ENCODE measurements at places on chromosomes 5 and 9.

GRCh38 chr5:60463179-60463868 is 236.6 kb downstream of the DEPDC1B start:
- peak; percentile 26 for DNase-seq

DNA sequence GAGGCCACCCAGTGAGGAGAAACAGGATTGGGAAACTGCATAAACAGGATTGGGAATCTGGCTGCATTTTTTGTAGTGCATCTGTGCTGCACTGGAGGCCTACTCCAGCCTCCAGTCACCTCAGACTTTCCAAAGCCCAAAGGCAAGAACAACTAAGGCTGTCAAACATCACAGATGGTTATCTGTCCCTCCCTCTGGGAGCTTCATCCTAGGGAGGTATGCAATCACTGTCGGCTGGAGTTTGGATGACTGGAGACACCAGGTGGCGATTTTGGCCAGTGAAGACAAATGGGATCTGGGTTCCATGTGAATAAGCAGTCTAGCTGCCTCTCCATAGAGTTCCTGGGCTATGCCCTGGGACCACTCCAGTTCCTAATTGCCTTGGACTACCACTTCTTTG is 9.3 kb upstream of the SPINK13 start:
- no peak for DNase-seq

DNA sequence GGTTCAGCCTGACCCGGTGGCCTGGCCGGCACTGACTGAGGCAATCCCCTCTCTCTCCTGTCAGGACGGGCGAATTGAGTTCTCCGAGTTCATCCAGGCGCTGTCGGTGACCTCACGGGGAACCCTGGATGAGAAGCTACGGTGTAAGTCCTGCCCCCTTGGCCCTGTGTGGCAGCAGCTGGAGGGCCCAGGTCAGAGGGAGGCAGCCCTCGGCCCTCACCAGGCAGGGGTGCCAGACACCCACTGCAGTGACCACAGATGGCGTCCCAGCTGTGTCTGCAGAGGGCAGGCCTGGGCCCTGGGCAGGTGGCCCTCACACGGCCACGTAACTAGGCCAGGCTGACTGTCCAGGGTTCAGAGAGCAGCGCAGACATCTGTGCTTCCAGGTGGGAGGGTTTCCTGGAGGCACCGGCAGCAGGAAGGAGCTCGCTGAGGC is 45.9 kb upstream of the HMCN2 start:
- DNase-seq = no peak

GRCh38 chr9:121556580-121556979 is 56.9 kb upstream of the GGTA1 start:
- DNase-seq = no peak

GRCh38 chr9:129351058-129351641 is 173.1 kb upstream of the IER5L start:
- no peak for DNase-seq

GRCh38 chr9:123883634-123884033 is 46.3 kb downstream of the DENND1A start:
- DNase-seq = no peak

DNA sequence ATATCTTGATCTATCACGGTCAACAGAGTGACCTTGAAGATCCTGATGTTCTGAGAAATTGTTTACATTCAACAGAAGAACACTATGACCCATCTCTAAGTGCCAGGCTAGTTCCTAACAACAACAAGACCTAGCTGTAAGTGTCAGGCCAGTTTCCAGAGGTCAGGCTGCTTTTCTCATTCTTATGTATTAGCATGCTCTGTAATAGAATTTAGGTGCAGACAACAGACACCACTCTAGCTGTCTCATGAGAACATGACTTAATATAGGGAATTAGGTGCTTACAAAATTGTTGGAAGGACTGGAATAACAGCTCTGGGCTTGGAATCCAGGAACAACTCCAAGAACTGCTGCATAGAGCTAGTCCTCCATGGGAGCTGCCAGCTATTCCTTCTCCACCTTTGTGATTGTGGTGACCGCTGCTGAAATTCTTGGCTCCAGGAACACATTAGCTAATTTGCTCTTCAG is 138.7 kb downstream of the SNX18 start:
- no peak for DNase-seq

- no peak for DNase-seq
Measured at GRCh38 chr5:134099939-134100282, 14.6 kb upstream of the TCF7 start.

GRCh38 chr5:91635950-91636734 is 253.0 kb upstream of the ARRDC3 start:
- no peak for DNase-seq

- no peak for DNase-seq
Measured at GRCh38 chr9:133708246-133709014, 29.7 kb downstream of the SARDH start.

- DNase-seq = no peak
Measured at GRCh38 chr5:181189962-181190710, 14.9 kb downstream of the TRIM7 start.

- peak; percentile 70 for DNase-seq
Measured at GRCh38 chr5:91928754-91929521, 545.8 kb upstream of the ARRDC3 start.

DNA sequence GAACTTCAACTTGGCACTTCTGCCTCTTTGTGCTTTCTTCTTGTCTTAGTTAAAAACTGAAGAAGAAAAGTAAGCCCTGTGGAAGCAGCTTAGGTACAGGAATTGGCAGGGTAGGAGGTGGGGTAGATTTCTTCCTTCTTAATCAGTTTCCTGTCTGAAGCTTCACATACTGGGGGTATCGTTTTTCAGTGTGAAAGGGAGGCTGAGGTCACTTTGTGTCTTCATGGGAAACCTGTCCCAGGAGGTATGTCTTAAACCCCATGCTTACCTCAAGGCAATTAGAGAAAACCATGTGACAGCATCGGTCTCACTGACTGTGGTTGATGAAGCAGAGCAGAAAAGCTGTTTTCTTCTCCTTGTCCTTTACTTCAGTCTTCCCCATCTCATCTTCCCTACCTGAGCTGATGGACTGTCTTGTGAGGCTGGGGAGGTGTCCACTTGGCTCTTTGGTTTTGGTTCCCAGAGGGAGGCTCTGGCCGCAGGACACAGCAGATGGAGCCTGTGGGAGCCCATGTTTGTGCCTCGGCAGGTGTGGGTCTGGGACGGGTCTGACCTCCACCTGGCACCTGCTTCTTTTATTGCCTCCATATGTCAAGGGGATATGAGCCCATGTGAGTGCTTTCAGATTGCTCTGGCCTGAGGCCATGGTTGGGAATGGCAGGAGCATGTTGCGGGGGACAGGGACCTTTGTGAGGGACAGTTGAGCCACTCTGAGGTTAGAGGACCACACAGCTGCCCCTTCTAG is 47.0 kb downstream of the SH3GL2 start:
- no peak for DNase-seq

GRCh38 chr5:10573487-10574145 is 9.7 kb downstream of the ANKRD33B start:
- DNase-seq = no peak

- DNase-seq = no peak
Measured at GRCh38 chr5:54644226-54644625, 126.7 kb downstream of the SNX18 start.

DNA sequence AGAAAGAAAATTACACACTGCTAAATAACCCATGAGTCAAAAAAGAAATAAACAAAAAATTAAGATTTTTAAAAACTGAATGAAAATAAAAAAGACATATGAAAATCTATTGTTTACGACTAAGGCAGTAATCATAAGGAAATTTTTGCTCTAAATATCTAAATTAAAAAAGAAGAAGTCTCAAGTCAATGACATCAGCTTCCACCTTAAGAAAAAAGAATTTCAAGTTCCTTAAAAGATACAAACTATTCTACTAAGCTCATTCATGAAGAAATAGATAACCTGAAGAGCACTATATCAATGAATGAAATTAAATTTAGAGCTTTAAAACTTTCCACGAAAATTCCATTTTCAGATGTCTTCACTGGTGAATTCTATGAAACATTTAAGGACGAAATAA is 15.7 kb upstream of the STARD4 start:
- DNase-seq = peak; percentile 8

- DNase-seq = no peak
Measured at GRCh38 chr9:113775749-113776148, 100.4 kb upstream of the ZNF618 start.

DNA sequence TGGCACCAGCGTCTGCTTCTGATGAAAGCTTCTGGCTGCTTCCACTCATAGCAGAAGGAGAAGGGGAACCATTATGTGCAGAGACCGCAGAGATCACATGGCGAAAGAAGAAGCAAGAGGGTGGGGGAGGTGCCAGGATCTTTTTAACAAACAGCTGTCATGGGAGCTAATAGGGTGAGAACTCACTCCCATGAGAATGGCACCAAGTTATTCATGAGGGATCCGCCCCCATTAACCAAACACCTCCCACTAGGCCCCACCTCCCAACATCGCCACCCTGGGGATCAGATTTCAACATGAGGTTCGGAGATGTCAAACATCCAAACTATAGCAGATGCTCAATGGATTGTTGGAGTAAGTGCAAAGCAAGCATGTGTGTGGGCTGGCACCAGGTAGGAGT is 125.8 kb upstream of the SLIT3 start:
- peak; percentile 23 for DNase-seq

DNA sequence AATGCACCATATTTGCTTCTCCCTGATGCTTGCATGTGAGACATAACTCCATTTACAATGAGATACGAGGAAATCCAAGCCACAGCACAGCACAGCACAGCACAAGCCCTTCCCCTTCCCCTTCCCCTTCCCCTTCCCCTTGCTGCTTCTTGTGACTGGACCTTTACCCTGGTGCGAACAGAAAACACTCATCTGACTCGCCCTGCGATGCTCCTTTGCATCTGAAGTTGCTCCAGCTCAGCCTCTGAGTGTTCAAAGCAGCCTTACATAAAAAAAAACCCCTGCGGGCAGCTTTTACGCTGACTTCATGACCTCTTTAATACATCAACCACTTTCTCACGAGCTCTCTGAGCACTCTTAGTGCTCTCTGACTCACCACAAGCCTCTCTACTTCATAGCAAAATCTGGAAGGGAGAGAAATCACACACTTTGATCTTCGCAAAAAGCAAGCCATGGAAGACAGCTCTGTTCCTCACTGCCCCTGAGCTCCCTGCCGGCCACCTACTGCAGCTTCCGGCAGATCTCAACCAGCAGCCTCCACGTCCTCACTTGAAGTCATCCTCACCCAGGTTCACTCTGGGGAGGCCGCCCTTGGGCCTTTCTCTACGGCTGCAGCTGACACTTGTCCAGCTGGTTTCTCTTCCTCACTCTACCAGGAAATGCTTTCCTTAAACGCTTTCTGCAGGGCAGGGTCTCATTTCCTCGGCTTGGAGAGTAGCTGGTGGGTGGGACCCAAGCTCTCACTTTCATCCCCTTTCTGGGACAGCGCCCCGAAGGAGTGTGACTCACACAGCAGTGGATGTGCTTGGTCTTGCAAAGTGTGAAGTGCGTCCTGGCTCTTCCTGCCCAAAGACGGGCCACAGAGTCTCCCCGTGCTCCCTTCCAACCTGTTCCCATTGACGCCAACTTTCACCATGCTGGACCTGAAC is 5.3 kb downstream of the SLC34A1 start:
- peak; percentile 11 for DNase-seq

- DNase-seq = peak; percentile 88
Measured at GRCh38 chr5:133962801-133963476, 5.5 kb downstream of the C5orf15 start.

DNA sequence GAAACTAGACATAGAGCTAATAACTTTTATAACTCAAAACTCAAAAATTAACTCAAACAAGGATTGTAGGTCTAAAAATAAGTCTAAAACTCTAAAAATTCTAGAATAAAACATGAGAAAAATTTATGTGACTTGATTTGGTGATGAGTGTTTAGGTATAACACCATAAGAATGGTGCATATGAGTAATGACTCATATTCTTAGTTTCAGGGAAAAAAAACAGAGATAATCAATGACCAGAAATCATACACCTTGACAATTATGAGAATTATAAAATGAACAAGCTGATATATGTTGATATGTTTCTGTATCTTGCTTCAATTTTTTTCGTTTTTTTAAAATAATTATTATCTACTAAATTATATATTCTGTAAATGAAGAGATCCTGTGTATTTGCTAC is 541.2 kb downstream of the PTPRD start:
- no peak for DNase-seq

DNA sequence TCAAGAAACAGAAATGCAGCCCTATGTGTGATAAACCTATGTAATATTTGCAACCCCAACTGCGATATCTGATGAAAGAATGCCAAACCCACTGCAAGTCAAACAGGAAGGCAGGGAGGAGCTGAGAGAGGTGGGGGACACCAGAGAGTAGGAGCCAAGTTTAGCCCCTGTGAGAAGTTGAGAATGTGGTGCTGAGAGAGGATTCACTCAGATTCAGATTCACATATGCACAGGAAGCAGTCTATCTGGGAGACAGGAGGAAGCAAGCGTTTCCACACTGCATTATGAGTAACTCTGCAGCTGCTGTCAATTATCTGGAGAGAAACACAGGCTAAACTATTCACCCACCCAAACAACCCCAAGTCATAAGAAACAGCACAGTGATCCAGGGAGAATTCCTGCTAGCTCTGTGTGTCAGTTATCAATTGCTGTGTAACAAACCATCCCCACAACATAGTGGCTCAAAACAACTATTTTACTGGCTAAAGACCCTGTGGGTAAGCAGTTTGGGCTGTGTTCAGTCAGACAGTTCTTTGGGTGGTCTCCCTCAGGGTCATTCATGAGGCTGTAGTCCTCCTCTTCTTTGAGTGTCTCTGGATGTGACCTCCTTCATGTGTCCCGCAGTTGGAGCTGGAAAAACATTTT is 161.9 kb upstream of the RAI14 start:
- DNase-seq = no peak

- DNase-seq = no peak
Measured at GRCh38 chr5:142644127-142644526, 41.8 kb downstream of the FGF1 start.

- DNase-seq = no peak
Measured at GRCh38 chr5:41246376-41246775, 33.0 kb upstream of the C6 start.

DNA sequence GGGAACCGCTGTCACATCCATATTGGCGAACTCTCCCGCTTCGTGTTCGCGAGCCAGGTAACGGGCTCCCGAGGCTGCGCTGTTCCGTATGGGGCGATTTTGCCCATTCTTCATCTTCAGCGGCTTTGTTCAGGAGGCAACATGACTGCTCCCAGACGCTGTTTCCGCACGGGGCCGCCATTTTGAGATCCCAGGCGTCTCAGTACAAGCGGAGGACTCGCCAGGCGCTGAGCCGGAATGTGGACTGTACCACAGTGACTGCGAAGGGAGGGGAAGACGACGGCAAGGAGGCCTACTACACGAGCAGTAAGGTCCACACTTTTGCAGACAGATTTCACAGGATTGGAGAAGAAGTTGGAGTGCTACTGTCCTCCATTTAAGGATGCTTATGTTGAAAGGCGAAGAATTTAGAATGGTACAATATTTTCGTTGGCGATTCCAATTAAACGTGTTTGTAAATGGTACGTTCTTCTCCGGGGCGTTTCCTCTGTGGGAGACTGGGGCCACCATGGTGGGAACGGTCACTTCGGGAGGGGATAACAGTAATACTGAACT is 41.6 kb upstream of the ZNF300 start:
- DNase-seq = no peak

GRCh38 chr9:2157277-2158110 is 142.3 kb downstream of the SMARCA2 start:
- peak; percentile 41 for DNase-seq

All from OCI-M1 (cell line).